T47D (cell line): ENCODE measurements at places on chromosomes 1 and 21.
A peak's percentile ranks its signal among the peaks of the same experiment; 100 is the strongest.

- no peak for DNase-seq
Observed at GRCh38 chr1:89941110-89941766, 53.7 kb upstream of the ZNF326 start.

- DNase-seq: peak; percentile 39
Observed at GRCh38 chr1:217718873-217719272, 87.7 kb downstream of the SPATA17 start.

DNA sequence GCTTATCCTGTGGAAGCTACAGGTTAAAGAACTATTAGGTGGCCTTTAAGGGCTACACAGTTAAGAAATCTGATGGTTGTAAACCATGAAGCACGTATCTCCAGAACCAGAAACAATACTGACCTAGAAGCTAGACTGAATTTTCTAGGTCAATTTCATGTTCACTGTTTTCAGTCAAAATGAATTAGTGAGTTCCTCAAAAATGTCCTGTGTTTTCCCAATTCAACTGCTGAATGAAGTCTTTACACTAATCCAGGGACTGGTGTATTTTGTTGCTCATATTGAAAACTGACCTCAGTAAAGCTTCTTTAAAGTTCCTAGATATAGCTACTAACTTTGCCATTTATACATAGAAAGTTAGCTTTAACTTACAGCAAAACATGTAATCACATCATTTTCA lies 6.0 kb downstream of the HNRNPU start:
- no peak for DNase-seq

- no peak for DNase-seq
Observed at GRCh38 chr1:41850029-41850428, 68.7 kb downstream of the HIVEP3 start.

DNA sequence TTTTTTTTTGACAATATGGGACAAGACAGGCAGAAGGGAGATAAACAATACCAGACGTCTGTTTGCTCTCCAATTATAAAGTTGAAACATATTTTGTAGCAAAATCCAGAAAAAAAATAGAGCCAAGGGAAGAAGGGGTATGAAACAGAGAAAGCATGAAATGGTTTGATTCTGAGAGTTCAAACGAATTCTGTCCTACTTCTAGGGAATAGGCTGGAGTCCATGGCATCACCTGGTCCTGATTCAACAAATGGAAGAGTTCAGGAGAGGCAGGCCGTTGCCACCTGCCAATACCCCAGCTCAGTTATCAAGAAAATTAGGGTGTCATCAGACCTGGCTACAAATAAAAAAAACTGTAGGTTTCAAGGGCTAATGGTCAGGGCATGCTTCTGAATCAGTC lies 71.8 kb downstream of the CLSTN1 start:
- no peak for DNase-seq

- no peak for DNase-seq
Observed at GRCh38 chr1:176932114-176933104, 232.1 kb downstream of the ASTN1 start.
